ENCODE measurements at places on chromosomes 7 and 10. TPM values are rescaled to one million over a fixed set of nuclear protein-coding genes. Genes with fewer than 3 reads are reported as not detected.

DNA sequence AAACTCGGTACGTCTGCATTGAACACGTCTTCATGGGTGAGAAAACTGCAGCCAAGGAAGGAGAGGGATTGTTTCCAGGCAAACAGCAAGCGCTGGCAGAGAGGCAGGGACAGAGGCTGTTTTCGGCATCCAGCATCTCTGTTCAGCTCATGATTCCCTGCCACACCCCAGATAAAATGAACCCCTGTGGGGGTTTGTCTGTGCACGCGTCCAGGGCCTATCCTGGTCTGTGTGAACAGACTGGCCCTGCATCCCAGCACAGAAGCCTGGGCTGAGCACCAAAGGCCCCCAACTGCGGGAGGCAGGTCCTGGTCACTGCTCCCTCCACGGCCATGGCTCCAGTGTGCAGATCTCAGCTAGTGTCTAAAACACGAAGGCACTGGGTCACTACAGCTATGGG lies 83.3 kb upstream of the FAM20C start:
- H3K4me1 ChIP-seq = no peaks in the 10 kb centered on the region
- H3K27me3 ChIP-seq = no peaks in the 10 kb centered on the region
- H3K36me3 ChIP-seq = no peaks in the 10 kb centered on the region
- H3K4me3 ChIP-seq = no peak overlapping the region
- DNase-seq = no peak

DNA sequence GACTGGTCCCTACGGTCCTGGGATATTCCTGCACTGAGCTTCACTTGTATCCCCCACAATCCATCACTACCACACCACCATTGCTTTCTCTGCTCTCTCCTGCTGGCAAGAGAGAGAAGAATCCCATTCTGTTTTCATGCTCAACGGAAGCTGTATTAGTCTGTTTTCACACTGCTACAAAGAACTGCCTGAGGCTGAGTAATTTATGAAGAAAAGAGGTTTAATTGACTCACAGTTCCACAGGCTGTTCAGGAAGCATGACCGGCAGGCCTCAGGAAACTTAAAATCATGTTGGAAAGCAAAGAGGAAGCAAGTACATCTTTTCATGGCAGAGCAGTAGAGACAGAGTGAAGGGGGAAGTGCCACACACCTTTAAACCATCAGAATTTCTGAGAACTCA lies 260.4 kb upstream of the LYZL1 start:
- no peak overlapping the region for H3K4me3 ChIP-seq
- no peaks in the 10 kb centered on the region for H3K27me3 ChIP-seq
- no peak overlapping the region for H3K27ac ChIP-seq
- H3K4me1 ChIP-seq = peaks cover 3% of the 10 kb centered on the region

DNA sequence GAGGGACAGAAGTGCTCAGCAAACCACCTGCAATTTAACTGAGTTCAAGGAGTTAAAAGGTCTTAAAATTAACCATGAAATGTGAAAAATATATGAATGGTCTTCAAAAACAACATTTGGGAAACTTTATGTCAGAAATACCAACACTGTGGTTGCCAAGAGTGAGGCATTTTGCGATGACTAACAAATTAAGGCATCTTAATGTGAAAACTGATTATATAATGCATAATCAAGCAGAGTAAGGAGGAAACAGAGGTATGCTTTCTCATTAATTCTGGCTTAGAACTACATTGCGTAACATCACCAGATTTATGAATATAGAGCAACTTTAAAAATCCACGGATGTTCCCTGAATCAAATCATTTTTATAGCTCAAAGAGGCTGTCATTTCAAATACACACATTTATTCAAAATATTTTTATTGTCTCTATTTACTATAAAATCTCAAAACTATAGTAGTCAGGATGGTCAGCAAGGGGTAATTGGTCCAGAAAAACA lies 335.5 kb downstream of the LRRTM3 start:
- no peak overlapping the region for H3K4me3 ChIP-seq
- no peaks in the 10 kb centered on the region for H3K4me1 ChIP-seq
- DNase-seq = no peak
- H3K27ac ChIP-seq = no peak overlapping the region
- no peaks in the 10 kb centered on the region for H3K27me3 ChIP-seq
- no peaks in the 10 kb centered on the region for H3K36me3 ChIP-seq

Gene LRIT1
- not detected for total RNA-seq

Gene ANXA8L1
- total RNA-seq = not detected

- DNase-seq = no peak
- no peak overlapping the region for H3K4me3 ChIP-seq
- H3K27ac ChIP-seq = no peak overlapping the region
- no peaks in the 10 kb centered on the region for H3K4me1 ChIP-seq
- no peaks in the 10 kb centered on the region for H3K27me3 ChIP-seq
These were observed 1291.5 kb downstream of the TYW1 start for GRCh38 chr7:68288144-68288593.

Gene PNLIPRP3
- not detected for total RNA-seq

DNA sequence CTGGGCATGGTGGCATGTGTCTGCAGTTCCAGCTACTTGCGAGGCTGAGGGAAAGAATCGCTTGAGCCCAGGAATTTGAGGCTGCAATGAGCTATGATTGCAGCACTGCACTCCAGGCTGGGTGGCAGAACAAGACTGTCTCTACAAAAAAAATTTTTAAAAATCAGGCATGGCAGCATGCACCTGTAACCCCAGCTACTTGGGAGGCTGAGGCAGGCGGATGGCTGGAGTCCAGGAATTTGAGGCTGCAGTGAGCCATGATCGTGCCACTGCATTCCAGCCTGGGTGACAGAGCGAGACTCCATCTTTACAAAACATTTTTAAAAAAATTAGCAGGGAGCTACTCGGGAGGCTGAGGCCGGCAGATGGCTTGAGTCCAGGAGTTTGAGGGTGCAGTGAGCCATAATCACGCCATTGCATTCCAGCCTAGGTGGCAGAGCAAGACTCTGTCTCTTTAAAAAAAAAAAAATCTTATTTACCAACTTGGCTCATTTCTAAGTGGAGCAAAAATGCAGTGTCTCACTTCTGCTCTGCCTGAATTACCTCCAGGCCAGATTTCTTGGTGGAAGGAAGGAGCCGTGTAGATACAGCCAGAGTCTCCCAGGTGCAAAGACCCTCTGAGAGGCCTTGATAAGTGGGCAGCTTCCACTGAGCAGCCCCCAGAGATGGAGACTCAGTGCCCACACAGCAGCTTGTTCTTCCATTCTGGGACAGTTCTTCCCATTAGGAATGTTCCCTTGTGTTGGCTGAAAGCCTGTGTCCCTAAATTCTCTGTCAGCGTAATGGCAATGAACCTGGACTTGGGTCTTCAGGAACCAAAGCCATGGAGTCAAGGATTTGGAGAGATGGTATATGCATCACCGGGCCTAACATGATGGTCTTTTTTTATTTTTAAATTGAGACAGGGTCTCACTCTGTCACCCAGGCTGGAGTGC lies 30.0 kb downstream of the GTF2IRD1 start:
- no peaks in the 10 kb centered on the region for H3K27me3 ChIP-seq
- no peaks in the 10 kb centered on the region for H3K36me3 ChIP-seq
- H3K4me1 ChIP-seq = peaks cover 12% of the 10 kb centered on the region
- no peak for DNase-seq
- no peak overlapping the region for H3K27ac ChIP-seq

DNA sequence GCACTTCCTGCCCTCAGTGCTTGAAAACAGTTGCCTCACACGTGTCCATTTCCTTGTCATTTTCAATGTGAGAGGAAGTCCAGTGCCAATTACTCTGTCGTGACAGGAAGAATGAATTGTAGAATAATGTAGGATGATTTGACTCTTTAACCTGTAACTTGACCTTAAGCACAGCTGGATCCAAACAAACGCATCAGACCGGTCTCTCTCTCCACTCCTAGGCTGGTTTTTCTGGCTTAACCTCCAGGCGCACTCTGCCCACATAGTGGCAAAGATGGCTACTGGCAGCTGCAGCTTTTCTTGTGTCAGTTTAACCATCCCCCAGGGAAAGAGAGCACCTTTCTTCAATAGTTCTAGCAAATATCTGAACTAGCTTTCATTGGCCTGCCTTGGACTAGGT lies 29.4 kb upstream of the PNLIPRP3 start:
- H3K27me3 ChIP-seq = no peaks in the 10 kb centered on the region
- no peak overlapping the region for H3K4me3 ChIP-seq
- no peaks in the 10 kb centered on the region for H3K36me3 ChIP-seq
- no peak overlapping the region for H3K27ac ChIP-seq
- peaks cover 2% of the 10 kb centered on the region for H3K4me1 ChIP-seq
- DNase-seq = no peak

Gene FRMPD2
- total RNA-seq = 0.07 TPM

DNA sequence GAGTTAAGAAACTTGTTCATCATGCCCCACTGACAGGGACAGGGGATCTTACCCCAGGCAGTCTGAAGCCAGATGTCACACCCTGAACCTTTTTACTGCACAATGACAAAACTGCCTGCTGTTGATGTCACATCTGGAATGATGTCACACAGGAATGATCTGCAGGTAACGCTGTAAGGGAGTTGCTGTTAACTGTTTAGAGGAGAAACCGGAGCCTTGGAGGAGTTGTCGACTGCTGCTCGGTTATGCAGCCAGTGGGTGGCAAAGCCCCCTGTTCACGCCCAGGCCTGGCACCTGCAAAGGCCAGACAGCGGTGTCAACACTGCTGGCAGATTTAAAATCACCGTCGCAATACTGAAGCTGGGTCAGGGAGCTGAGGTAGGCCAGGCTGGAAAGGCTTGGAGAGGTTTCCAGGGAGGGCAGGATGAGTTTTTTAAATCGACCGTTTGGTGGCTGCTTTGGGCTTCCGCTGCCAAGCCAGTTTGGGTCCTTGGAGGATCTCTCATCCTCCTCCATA lies 10.0 kb upstream of the SLIT1 start:
- peak overlapping the region; percentile 70 for H3K4me3 ChIP-seq
- no peaks in the 10 kb centered on the region for H3K36me3 ChIP-seq

GRCh38 chr10:36092116-36092515 lies 450.0 kb upstream of the FZD8 start:
- no peaks in the 10 kb centered on the region for H3K27me3 ChIP-seq
- no peak for DNase-seq
- no peaks in the 10 kb centered on the region for H3K4me1 ChIP-seq
- H3K27ac ChIP-seq = no peak overlapping the region
- no peak overlapping the region for H3K4me3 ChIP-seq

GRCh38 chr7:115997221-115997620 lies 33.3 kb downstream of the TFEC start:
- no peak overlapping the region for H3K27ac ChIP-seq
- no peaks in the 10 kb centered on the region for H3K4me1 ChIP-seq
- H3K36me3 ChIP-seq = no peaks in the 10 kb centered on the region
- no peaks in the 10 kb centered on the region for H3K27me3 ChIP-seq

Gene TBX20
- 0.26 TPM for total RNA-seq

Gene SFRP4
- total RNA-seq = not detected

- H3K27me3 ChIP-seq = no peaks in the 10 kb centered on the region
- no peak for DNase-seq
- H3K4me3 ChIP-seq = no peak overlapping the region
- peaks cover 6% of the 10 kb centered on the region for H3K36me3 ChIP-seq
- H3K4me1 ChIP-seq = no peaks in the 10 kb centered on the region
- H3K27ac ChIP-seq = no peak overlapping the region
These were observed 19.1 kb downstream of the DOCK1 start for GRCh38 chr10:126924180-126924914.

DNA sequence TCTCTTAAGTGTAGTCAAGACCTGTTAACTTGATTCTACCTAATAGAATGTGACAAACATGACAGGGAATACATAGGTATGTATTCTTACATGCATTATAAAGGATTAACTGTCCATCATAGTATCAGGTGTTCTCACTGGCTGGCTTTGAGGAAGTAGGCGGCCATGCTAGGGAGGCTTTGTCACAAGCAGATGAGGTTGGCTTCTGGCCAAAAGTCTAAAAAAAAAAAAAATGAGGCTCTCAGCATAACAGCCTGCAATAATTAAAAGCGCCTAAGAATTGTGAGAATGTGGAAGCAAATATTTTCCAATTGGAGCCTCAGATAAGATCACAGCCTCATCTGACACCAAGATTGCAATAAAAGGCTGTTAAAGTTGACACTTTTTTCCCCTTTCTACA lies 1256.8 kb upstream of the SORCS1 start:
- H3K4me3 ChIP-seq = no peak overlapping the region
- H3K36me3 ChIP-seq = no peaks in the 10 kb centered on the region
- H3K4me1 ChIP-seq = no peaks in the 10 kb centered on the region
- DNase-seq = no peak
- H3K27ac ChIP-seq = no peak overlapping the region

- DNase-seq = no peak
- H3K4me1 ChIP-seq = peaks cover 11% of the 10 kb centered on the region
- no peaks in the 10 kb centered on the region for H3K27me3 ChIP-seq
- H3K36me3 ChIP-seq = no peaks in the 10 kb centered on the region
- no peak overlapping the region for H3K27ac ChIP-seq
These were observed 19.9 kb downstream of the PPP2R2D start for GRCh38 chr10:131920693-131921092.

DNA sequence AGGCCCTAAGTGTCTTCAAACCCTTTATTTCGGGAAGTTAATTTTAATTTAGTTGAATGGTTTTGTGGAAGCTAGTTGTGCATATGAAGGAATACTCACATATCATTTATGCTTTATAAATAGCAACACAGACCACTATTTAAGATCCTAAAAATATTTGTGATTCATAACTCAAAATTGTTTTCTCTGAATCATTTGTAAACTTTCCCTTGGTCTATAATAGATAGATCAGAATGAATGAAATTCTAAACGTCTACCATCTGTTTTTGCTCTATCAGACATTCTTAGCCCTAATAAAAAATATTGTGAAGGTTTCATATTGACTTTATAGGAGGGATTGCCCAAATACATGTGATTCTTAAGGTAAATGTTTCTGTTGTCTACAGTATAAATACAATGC lies 43.5 kb downstream of the LOXL4 start:
- no peaks in the 10 kb centered on the region for H3K36me3 ChIP-seq
- H3K4me3 ChIP-seq = no peak overlapping the region
- no peak overlapping the region for H3K27ac ChIP-seq
- peaks cover 4% of the 10 kb centered on the region for H3K4me1 ChIP-seq
- no peaks in the 10 kb centered on the region for H3K27me3 ChIP-seq

DNA sequence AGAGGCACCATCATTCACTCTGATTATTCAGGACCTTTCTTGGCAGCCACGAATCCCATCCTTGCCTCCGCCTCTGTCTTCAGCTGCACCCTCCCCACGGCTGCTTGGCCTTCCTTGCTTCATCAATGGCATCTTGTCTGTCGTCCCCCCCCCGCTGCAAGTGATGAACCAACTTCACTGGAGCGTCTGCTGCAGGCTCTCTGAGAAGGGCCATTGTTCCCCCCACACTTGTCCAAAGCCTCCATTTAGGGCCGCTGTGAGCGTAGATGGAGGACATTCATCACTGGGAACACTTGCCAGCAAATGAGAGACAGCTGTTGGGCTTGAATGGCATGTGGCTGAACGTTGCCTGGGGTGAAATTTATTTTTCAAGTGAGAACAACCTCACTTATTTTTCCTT lies 20.1 kb downstream of the AFAP1L2 start:
- H3K4me1 ChIP-seq = peaks cover 10% of the 10 kb centered on the region
- H3K4me3 ChIP-seq = no peak overlapping the region
- no peaks in the 10 kb centered on the region for H3K36me3 ChIP-seq
- H3K27ac ChIP-seq = no peak overlapping the region
- H3K27me3 ChIP-seq = no peaks in the 10 kb centered on the region

Gene SIRT1
- total RNA-seq = 70.9 TPM
